ENCODE measurements at places on chromosomes 2 and 18.

DNA sequence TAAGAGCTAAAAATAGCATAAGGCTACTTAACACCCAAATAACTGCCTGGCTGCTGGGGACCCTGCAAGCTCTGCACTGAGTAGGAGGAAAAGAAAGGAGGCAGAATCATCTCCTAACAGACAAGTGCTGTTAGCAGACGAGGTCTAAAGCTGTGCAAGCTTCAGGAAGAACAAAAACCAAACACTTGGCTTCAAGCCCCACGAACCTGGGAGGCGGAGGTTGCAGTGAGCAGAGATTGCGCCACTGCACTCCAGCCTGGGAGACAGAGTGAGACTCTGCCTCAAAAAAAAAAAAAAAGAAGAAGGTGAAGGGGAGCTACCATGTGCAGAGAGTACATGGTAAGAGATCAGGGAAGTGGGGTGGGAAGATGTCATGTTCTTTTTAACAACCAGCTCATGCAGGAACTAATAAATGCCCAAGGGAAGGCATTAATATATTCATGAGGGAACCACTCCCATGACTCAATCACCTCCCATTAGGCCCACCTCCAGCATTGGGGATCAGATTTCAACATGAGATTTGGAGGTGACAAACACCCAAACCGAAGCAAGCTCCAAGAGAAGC, 28.8 kb upstream of the INO80C start:
- DNase-seq: no peak

GRCh38 chr2:195642027-195642678, 14.9 kb upstream of the SLC39A10 start:
- DNase-seq: no peak

- no peak for DNase-seq
Measured at GRCh38 chr2:208545403-208546042, 138.9 kb downstream of the PTH2R start.

- DNase-seq: no peak
Measured at GRCh38 chr2:170143045-170143717, 34.8 kb upstream of the MYO3B start.

- DNase-seq: no peak
Measured at GRCh38 chr2:218720048-218721041, 9.7 kb downstream of the TTLL4 start.

DNA sequence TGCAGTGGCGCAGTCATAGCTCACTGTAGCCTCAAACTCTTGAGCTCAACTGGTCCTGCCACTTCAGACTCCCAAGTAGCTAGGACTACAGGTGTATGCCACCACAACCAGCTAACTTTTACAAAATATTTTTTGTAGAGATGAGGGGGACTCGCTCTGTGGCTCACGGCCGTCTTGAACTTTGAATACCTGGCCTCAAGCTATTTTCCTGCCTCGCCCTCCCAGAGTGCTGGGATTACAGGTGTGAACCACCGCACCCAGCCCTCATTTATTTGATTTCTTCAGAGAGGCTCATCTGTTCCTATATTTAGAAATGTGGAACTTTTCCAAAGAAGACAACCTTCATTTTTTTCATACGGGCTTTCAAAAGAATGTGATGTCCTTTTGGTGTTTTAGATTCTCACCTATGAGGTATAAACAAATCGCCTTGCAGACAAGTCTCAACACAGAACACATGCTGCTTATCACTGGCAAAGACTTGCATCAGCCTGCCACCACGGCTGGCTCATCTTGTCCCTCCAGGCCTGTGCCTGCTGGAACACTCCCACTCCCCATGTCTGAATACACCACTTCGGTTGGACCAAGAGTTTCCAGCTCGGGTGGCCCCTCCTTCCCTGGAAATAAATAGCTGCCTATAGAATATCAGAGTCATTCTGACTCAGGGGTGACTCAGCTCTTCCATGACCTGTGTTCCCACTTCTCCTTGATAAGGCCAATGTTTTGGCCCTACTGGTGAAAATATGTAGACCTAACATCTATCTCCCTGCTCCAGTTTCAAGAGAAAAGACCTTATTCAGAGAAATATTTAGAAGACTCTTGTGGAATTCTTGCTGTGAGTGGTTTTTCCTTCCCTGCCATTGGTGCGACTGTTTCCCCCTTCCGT, 202.6 kb downstream of the TGIF1 start:
- no peak for DNase-seq

GRCh38 chr2:46520130-46520711, 40.9 kb downstream of the TMEM247 start:
- DNase-seq: no peak

- DNase-seq: no peak
Measured at GRCh38 chr2:47056374-47056773, 98.7 kb downstream of the STPG4 start.

DNA sequence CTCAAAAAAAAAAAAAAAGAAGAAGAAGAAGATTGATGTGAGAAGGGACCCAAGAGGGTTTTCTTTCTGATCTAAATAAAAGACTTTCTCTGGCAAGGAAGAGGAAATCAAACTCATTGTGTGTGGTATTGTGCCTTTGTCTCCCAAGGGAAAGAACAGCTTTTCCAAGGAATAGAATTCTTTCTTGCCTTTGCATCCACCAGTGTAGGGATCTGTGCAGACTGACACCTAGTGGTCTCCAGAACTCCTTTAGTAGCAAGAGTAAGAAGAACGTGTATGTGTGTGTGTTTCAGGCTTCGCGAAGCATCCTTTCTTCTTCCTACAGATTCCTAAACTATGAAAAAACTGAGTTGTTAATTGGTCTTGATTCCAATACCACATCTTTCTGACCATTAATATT, 33.5 kb upstream of the CRIM1 start:
- DNase-seq: no peak

DNA sequence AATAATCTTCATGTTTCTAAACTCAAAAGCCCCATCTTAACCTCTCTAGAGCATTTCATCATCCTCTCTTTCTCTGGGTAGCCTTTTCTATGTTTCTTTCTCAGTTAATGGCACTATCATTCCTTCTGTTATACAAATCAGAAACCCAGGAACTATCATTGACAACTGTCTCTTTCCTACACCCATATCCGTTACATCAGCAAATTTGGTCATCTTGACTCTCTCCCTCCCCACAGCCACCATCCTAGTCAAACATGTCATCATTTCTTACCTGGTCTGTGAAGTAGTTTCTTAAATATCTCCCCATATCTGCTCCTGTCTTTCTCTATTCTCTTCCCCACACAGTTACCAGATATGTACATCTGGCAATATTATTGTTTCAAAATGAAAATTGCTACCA, 62.8 kb downstream of the THSD7B start:
- no peak for DNase-seq

- no peak for DNase-seq
Measured at GRCh38 chr2:197497326-197497725, 2.3 kb downstream of the HSPD1 start.

DNA sequence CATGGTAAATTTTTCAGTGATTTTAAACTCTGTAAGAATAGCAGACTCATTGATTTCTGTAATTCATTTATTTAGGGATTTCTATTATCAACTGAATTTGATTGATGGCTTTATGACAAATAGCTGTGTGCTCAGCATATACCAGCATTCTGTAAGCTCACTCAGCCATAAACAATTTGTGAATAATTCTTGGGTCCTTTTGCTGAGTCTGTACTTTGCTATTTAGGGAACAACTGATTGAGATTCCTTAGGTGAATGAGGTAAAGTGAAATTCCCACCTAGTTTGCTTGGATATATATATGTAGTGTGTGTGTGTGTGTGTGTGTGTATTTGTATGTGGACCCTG, 76.7 kb upstream of the CAVIN2 start:
- no peak for DNase-seq

- DNase-seq: no peak
Measured at GRCh38 chr2:120629241-120629895, 106.3 kb upstream of the GLI2 start.

GRCh38 chr2:241827394-241827793, 18.4 kb downstream of the NEU4 start:
- no peak for DNase-seq

DNA sequence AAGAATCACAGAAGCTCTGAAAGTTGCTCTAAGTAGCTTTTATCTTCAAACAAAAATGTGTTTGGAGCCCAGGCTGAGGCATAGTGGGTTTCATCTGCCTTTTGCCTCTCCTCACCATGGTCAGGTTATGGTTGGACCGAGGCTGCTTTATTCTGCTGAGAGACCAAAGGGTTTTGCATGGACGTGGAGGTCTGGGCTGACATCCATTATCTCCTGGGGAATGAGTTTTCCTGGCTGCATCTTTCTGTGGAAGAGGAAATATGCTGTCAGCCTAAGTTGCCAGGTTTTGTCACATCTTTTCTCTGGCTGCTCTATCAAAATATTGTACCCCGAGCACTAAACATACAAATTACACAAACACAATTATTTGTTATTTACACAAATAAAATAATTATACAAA, 223.2 kb downstream of the LDLRAD4 start:
- DNase-seq: no peak

- DNase-seq: no peak
Measured at GRCh38 chr2:229218329-229218921, 52.7 kb downstream of the PID1 start.

DNA sequence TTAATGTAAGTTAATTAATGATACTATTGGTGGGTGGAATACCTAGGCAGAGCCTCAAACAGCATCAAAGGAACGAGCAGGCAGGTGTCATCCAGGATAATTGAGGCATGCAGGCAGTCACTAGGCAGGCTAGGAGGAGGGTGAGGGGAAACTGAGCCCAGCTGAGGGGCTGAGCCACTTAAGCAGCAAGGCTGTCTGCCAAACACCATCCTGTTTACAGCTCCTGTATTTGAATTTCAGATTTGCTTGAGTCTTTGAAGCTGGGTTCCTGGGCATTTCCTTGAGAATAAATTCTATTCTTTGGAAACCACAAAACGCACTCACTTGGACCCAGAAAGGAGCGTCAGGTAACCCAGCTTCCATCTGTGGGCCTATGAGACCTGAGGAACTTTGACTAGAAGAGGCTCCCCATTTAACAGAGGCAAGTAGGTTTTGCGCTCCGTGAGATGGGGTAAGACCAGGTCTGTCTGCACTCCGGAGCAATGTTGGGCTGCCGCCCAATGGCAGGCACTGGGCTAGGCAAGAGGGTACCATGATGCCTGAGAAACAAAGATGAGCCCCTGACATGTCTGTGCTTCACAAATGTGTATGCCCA, 2.0 kb downstream of the EDAR start:
- DNase-seq: peak; percentile 50

- DNase-seq: peak; percentile 14
Measured at GRCh38 chr2:102806250-102806837, 44.5 kb downstream of the TMEM182 start.

DNA sequence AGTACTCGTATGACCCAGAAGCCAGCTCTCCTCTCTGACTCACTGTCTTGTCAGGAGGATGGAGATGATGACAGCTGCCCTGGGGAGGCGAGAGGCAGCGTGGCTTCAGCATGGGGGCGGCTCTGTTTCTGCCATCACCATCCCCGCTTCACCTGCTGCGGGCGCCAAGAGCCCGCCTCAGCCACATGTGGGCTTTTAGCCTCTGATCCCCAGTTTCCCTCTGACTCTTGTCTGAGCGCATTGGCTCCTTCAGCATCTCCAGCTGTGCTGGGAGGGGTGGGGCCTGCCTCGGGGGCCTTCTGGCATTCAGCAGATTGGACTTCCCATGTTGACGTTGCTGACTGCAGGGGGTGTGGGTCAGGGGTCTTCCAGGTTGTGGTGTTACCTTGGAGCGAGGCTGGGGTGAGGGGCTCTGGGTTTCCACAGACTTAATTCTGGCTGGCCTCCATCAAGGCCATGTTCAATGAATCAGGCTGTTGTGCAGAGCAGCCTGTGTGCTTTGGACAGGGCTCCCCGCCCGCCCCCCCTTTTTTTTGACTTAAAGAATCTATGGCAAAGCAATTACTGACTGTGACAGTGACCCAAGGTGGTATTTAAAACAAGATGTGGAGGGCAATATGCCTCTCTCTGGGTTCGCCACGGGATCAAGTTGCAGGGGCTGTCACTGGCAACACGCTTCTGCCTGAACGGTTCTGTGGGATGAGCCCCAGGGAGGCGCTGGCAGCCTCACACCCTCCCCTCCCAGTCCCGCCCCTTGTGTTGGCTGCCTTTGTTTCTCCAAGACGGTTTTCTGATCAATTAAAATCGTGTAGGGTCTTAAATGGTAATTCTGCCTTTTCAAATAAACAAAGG, 228.3 kb downstream of the LDLRAD4 start:
- DNase-seq: no peak

DNA sequence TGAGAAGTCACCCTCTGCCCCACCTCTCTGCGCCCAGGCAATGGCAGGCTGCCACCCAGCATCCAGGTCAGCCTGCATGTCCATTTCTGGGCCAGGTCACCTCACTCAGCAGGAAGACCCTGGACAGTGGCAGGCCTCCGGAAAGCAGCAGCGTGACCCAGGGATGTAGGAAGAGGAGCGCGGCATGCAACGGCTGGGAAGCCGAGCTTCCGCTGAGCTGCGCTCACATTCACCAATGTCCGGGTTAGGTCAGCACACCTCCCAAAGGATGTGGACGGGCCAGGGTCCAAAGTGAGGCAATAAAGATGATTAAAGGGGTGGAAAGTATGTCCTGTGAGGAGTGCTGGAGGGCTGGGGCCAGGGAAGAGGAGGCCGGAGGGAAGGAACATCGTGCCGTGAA, 174.5 kb downstream of the CTIF start:
- no peak for DNase-seq

DNA sequence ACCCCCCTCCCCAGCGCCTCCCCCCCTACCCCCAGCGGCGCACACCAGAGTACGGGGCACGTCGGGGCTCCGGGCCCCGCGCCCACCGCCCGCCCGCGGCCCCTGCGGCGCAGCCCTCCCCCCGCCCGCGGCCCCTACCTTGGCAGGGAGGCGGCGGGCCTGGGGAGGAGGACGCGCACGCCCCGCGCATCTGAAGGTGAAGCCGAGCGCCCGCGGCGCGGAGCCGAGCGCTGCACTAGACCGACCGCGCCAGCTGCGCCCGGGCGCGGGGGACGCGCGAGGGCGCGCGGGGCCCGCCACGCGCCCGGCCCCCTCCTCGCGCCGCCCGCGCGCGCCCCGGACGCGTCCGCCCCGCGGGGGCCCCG, at the start of gene ZNF516:
ZNF516 (minus strand) TSS at position 237 of the 365 bp plus-strand sequence. CDS start 52,188 bp downstream, outside the sequence.
- peak; percentile 22 for DNase-seq

GRCh38 chr18:69871363-69871762, 76.3 kb downstream of the CD226 start:
- DNase-seq: no peak

GRCh38 chr18:3993941-3994687, 461.0 kb downstream of the DLGAP1 start:
- DNase-seq: no peak

DNA sequence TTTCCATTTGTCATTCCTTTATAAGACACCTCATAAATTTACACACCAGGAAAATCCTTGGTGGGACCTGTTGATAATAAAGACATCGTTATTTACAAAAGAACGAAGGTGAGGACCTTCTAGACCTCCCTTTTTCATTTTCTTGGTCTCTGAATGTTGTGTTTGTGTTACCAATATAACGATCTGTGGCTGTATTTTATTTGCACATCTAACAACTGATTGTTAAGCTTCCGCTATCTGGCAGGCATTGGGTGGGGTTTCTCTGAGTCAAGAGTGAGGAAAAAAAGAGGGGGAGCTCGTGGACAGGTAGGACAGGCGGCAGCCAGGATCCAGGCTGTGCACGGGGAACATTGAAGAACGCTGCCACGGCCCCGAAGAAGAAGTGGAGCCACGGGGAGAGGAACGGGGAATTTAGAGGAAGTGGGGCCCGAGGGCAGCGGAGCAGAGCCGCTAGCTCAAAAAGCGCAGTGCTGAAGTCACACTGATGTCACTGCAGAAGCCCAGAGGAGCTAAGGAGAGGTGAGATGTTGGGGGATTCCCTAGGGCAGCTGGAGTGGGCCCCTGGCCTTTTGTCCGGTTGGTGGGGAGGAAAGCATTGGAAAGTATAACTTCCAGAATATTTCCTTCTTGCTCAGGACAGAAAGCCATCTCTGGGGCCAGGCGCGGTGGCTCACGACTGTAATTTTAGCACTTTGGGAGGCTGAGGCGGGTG, 20.9 kb upstream of the DNMT3A start:
- DNase-seq: peak; percentile 53

- DNase-seq: no peak
Measured at GRCh38 chr2:59905731-59906130, 647.7 kb downstream of the BCL11A start.

Data from CD4-positive, alpha-beta memory T cell (primary cell).